ENCODE measurements at places on chromosomes 11 and 22.

DNA sequence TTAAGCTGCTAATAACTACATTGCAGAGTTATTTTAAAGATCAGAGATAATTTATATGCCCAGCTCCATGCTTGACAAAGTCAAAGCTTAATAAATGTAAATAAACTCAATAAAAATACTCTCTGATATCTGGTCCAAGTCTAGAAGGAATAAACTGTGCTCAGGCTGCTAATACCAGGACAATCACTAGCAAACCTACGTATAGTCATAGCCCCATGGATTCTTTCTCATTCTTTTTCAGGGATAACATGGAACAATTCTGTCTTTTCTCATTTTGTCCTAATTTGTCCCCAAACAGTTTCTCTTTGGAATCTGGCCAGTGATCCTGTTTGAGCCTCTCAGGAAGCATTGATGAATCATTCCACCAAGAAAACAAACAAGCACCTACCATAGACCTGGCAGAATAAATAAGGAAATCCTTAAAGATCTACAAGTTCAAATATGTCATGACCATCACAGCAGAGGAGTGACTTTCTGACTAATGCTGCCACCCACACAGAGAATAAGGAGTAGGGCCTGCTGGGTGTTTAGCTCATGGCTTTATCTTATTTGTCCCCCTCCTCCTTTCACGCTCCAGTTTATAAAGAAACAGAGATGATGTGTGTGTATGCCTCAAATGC lies 14.1 kb upstream of the B3GNT6 start:
- DNase-seq = no peak

DNA sequence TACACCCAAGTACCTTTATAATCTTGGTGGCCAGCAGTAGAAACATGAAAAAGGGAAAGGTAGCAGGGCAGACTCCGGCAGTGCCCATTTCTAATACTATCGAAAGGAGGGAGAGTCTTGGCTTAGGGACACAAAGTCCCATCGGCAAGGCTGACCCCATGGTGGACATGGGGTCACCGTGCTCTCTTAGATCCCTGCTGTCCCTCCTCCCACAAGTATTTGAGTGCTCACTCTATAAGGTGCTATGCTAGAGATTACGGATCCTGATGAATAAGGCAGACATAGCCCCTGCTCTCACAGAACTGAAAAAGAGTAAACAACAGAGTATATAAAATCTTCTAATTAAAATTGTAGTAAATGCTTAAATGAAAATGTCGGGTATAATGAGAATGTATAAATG lies 172.4 kb upstream of the PITPNB start:
- no peak for DNase-seq

- DNase-seq = no peak
These were observed 265.8 kb upstream of the POU2AF2 start for GRCh38 chr11:110979696-110980095.

DNA sequence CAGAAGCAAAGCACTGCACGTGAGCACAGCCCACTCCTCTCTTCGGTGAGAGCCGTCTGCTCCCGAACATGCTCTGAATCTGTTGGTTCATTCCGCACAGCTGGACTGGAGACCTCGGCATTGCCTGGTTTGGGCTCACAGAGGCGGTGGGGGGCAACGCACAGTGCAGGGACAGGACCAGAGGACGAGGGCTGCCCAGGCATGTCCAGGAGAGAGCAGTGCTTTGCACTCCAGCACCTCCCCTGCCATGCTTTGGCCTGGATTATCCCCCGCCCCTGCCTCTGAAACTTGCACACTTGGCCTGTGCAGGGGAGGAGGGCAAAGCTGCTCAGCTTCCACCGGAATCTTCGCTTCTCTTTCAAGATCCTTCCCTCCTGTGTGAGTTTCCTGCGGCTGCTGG lies 536.5 kb downstream of the BRD1 start:
- no peak for DNase-seq

All from CD4-positive, alpha-beta T cell treated with Interleukin-4 for 4 hours (primary cell).